Tibial nerve (tissue), 4 donors: ENCODE measurements at places on chromosomes 1 and 21.

GRCh38 chr1:77688939-77689338 lies 6.5 kb upstream of the ZZZ3 start:
- DNase-seq = no peak

- DNase-seq = no peak
These were observed 70.3 kb downstream of the PIK3CD start for GRCh38 chr1:9721606-9722377.

DNA sequence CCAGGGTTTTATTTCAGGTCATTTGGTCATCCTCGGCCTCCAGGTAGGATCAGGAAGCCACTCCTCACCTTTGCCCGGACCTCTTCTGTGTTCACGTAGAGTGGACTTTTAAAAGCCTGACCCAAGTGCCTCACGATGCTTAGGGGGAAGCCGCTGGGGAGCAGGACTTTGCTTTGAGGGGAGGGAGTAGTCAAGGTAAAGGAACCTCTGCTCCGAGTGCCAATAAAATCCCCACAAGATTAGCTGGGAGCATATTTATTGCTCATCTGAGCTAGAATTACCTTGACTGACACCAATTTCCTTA lies 603 bp upstream of the DHRS3 start:
- no peak for DNase-seq

DNA sequence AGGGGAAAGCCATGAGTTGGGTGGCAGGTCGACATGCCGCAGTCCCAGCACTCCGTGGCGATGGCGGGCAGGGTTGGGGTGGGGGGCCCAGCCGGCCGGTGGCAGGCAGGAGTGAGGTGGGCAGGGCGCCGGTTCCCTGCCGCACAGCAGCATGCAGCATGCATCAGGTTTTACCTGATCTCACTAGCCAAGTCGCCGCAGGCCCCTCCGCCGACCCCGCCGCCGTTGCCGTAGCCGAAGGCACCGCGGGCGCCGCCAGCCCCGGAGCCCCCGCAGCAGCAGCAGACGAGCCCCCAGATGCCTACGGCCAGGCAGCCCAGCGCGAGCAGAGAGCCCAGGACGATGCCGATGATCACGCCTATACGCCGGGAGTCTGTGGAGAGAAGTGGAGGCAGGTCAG lies 6.7 kb downstream of the VSIG8 start:
- no peak for DNase-seq

DNA sequence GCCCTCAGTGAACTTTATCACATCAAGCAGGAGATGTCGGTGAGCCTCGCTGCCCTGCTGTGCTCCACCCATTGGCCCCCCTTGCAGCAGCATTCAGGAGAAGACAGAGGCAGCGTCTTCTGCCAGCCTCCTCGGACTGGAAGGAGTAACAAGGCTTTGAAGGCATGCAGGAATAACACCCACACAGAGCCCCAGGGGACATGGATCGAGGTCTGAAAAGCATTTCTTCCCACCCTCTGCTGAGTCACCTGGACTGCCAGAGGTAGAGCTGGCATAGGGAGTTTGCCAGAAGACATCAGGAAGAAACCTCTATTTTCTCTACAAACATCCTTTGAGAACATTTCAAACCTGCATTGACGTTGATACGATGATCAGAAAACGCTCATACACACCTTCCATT lies 42.9 kb downstream of the COL18A1 start:
- no peak for DNase-seq

GRCh38 chr1:165468253-165468652 lies 23.3 kb upstream of the RXRG start:
- no peak for DNase-seq

GRCh38 chr1:213457733-213458132 lies 406.7 kb downstream of the RPS6KC1 start:
- DNase-seq = no peak
